Activated CD8-positive, alpha-beta memory T cell treated with anti-CD3 and anti-CD28 coated beads for 48 hours (primary cell): ENCODE measurements at places on chromosomes 3 and 15.

GRCh38 chr15:87866961-87867360, 389.6 kb downstream of the NTRK3 start:
- no peak for DNase-seq

- DNase-seq, result no peak
These were observed 1.6 kb upstream of the MCTP2 start for GRCh38 chr15:94229591-94230369.

GRCh38 chr3:36489679-36490425, 109.5 kb downstream of the STAC start:
- DNase-seq, result no peak

DNA sequence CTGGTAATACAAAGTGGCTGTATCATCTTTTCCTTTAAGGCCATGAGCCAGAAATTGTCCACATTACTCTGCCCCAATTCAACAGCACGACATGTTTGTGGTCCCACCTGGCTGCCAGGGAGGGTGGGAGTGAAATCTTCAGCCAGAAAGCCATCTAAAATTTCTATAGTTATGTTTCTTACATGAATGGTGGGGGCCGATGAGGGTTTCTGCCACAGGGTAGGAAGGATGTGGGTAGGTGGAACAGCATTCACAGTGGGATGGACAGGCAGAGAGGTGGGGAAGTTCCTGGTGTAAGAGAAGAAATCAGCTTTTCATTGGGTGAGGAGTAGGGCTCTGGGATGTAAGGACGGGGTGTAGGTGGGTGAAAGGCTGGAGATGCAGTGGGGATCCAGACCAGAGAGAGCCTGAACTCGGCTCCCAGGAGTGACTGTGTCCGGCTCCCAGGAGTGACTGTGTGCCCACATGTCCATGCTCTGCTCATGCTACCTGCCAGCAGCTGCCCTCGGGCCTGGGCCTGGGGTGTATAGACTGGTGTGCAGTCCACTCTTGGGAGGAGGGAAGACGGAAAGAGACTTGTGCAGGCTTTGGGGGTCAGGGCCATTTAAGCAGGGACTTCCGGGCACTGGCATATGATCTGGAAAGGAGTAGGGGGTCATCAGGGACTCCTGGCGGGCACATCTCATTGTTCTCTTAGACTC, 3.8 kb upstream of the FBLN2 start:
- DNase-seq, result no peak

- no peak for DNase-seq
These were observed 140.2 kb upstream of the STT3B start for GRCh38 chr3:31392568-31392967.

GRCh38 chr15:51342227-51342999, 958 bp downstream of the GLDN start:
- DNase-seq, result no peak

DNA sequence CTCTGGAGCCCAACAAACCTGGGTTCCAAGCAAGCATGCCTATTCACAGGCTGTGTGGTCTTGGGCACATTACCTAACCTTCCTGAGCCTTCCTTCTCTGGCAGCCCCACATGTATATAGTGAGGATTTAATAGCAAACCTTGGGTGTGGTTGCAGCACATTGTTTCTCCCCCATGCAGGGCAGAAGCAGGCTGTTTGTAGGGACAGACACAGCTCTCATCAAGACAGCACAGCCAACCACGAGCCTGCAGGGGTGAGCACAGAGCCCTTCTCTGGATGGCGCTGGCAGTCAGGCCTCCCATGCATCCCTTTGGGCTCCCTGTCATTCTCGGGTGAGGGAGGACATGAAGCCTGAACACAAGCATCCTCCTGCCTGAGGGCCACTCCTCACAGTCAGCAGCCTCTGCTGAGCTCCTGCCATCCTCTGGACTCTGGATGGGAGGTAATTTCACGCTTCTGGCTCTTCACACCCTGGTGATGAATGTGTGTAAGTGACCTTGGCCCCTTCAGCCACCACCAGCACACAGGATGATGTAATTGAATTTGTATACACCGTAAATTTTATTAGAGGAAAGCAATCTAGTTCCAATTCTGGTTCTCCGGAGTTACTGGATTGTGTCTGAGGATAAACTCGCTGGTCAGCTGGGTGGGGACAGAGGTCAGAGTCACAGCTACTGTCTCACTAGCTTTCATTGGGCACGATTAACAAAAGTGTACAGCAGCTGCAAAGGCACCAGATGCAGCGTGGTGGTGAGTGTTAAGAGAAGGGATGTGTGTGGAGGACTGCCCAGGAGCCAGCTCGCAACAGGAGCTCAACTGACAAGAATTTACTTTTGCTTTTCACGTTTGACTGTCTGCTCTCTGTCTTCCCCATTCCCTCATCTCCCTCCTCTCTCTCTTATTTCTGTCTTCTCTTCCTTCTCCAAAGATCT, 118.1 kb downstream of the CLSTN2 start:
- DNase-seq, result no peak

- DNase-seq, result no peak
These were observed 5.9 kb downstream of the KBTBD13 start for GRCh38 chr15:65082303-65082953.

DNA sequence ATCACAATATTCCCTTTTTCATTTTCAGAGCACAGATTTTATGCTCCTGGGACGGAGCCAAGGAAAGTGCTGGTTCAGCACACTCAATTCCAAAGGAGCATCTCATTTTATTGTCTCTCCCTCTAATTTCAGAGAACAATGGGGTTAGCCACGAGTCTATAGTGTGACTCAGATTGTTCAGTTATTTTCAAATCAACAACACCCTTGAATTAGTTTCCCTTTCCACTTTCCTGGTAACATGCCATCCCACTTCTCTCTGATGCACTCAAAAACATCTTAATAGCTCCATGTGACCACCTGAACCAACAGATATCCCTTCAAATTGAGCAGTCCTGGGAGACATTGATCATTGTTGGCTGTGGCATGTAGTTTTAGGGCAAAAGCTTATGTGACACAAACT, 389.7 kb upstream of the MDFIC2 start:
- no peak for DNase-seq

DNA sequence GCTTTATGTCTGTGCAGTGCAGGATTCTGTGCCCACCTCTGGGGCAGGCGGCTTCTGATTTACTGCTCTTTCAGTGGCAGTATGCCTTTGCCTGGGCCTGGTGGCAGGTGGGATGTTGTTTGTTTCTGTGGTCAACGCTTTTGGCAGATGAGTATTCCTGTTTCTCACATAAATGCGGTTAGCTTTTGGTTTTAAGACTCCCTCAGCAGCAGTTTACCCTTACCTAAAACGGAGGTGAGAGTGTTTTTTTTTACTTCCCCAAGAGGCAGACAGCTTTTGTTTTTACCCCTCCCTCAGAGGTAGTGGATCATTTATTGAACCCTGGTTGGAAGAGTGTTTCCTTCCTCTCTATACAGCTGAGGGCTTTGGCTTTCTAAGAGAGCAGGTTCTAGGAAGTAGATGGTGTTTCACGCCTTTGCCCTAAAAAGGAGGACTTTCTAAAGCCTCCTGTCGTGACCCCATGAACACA, 134.1 kb upstream of the PLSCR5 start:
- DNase-seq, result no peak

GRCh38 chr3:148881286-148881685, 16.2 kb downstream of the CPA3 start:
- no peak for DNase-seq

DNA sequence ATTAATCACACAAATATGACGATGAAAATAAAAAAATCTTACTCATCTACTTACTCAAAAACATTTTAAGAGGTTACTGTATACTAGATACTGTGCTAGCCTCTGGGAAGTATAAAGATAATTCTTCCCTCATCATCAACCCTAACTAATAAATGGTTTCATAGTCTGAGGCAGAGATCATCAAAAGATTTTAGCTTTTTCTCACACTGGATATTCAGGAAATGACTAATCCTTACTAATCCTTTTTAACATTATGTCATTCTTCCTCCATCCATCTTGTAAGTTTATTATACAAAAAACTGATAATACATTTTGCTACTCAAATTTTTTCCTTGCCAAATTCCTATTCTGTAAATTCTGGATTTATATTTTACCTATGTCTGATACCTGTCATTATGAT, 29.7 kb downstream of the ACAD11 start:
- DNase-seq, result no peak

GRCh38 chr15:55694652-55695150, 48.3 kb downstream of the PRTG start:
- no peak for DNase-seq

DNA sequence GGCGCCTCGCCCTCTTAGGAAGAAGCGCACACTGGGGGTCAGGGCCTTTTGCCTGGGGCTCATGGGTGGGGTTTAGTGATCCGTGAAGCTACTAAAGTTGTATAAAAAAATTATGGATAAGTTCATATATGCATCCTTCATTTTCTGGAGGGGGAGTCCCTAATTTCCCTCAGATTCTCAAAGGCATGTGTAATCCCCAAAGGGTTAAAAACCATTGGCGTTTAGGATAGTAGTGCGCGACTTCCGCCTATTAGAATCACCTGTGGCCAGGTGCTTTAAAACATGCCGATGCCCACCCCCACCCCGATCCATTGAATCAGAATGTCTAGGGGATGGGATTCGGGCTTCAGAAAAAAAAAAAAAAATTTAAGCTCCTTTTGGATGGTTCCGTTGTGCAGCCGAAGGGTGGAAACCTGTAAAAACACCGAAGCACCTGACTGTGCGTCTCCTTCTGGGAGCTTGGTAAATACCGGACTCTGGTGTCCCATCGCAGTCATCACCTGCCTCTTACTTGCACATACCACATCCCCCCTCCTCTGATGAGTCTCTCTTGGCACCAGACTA, 570 bp downstream of the APH1B start:
- DNase-seq, result no peak

GRCh38 chr15:23484870-23485269, 37.8 kb upstream of the GOLGA6L2 start:
- DNase-seq, result no peak

- no peak for DNase-seq
These were observed 5.8 kb downstream of the TOPBP1 start for GRCh38 chr3:133655731-133656515.

DNA sequence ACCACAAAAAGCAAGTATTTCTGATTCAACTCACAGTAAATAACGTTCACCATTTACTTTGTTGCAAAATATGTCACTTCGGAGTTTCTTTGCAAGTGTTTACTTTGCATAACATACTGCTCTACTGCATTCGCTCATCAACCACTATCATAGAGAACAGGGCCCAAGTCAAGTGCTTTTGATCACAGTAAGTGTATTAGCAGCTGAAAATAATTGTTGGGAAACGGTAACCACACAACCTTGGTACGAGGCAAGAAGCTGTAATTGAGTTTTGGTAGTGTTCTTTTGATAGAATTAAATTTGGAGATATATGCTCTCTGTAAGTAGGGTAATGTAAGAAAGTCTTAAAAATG, 80.1 kb downstream of the SATB1 start:
- DNase-seq, result no peak

DNA sequence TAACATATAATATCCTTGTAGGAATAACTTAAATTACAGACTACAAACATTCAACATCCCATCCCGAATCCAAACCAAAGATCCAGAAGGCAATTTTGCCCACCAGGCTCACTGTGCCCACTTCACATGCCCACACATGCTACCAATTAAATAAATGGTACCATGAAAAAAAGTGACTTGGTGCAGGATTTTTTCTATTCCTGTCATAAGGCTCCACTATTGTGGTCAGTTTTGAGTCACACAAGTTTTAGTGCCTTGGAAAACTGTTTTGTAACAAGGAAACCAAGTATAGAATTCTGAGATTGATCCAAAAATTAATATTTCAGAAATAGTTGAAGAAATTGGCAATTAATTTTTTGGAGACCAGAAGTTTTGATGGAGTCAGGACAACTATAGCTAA, 470.1 kb upstream of the THBS1 start:
- no peak for DNase-seq

GRCh38 chr3:39707314-39707909, 102.0 kb upstream of the MYRIP start:
- no peak for DNase-seq

- no peak for DNase-seq
These were observed 268.4 kb upstream of the ATP11B start for GRCh38 chr3:182524711-182525401.

DNA sequence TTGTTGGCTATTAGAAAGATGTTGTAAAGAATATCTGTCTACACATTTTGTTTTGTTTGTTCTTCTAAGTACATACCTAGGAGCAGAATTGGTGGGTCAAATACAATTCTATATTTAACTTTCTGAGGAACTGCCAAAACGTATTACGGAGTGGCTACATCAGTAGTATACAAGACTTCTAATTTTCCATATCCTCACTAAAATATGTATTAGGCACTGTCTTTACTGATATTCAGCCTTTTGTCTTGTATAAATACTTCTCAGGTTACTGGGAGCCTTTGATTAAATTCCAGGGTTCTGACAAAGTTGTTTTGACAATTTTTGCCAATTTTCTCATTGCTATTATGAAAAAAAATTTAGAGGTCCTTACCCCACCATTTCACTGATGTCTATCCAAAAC, 146.7 kb downstream of the NR2E3 start:
- no peak for DNase-seq

DNA sequence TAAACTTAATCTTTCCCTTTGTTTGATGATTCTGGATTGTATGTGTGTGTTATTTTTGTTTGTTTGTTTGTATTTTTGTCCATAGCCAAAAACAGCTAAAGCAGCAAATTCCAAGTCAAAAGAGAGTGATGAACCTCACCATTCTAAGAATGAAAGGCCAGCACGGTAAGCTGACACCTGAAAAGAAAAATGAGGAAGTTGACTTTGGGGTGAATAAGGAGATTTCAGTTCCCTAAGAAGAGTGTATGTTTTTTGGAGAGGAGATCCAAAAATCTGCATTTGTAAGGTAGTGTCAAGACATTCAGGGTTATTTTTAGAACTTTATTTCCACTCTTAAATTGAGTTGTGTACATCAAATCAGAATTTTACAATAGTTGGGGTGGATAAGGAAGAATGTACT, 52.3 kb upstream of the UTS2B start:
- no peak for DNase-seq

DNA sequence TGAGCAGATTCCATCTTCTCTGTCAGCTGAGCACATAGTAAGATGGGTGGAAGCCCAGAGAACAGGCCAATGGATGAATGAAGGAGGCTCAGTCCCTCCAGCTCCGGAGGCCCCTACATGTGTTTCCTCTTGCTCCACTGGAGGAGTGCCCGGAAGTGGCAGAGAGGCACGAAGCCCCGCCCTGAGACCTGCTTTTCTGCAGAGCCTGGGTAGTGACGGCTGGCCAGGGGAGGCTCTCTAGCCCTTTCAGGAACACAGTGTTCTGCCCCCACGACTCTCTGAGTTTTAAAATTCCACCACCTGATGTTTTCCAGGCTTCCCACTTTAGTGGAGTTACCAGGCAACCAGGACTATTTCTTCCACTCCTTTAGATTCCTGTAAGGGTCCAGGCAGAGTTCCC, 149.4 kb upstream of the SLC6A11 start:
- DNase-seq, result no peak

DNA sequence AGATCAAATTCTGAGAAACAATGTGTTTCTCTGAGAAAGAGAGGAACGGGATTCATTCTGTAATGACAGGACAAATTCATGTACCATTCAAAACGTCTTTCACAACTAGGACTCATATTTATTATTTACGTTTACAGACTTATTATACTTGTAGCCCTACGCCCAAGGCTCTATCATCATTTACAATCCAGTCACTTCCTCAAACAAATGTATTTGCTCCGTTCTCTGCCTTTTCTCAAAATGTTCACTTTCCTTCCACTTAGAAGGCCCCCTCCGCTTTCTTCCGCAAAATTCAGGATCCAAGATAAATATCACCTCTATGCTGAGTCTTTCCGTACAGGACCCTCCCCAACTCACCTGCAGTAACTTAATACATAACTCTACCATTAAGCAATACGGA, 745 bp downstream of the RSL24D1 start:
- no peak for DNase-seq

- no peak for DNase-seq
These were observed 72.6 kb upstream of the C3orf80 start for GRCh38 chr3:160152638-160153037.

GRCh38 chr3:136070334-136070733, 104.8 kb downstream of the PPP2R3A start:
- DNase-seq, result no peak
